ENCODE measurements at places on chromosomes 2 and 18.
A peak's percentile ranks its signal among the peaks of the same experiment; 100 is the strongest.

- DNase-seq = no peak
Observed at GRCh38 chr2:98822301-98823164, 91.6 kb upstream of the MGAT4A start.

GRCh38 chr2:105626212-105626965 is 118.3 kb upstream of the NCK2 start:
- DNase-seq = no peak

- DNase-seq = peak; percentile 70
Observed at GRCh38 chr2:142966284-142966683, 88.8 kb downstream of the KYNU start.

GRCh38 chr2:15981646-15982045 is 41.3 kb downstream of the MYCN start:
- DNase-seq = no peak

DNA sequence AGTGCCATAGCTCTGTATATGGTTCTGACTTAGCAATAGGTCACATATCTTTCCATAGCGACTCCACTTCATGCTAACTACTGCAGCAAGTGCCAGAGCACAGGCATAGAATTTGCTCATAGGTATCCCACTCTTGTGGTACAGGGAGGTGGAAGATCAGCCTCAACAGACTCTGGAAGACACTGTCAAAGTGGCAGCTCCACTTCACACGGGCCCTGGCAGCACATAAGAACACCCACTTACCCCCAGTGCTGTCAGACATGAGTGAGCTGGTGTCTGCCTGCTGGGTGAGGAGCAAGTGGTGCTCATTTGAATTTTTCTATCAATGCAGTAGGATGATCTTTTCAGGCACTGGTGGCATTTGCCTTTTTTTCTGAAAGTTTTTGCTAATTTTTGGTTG is 48.6 kb downstream of the BCL2L11 start:
- DNase-seq = no peak

- no peak for DNase-seq
Observed at GRCh38 chr2:213121690-213122089, 29.7 kb downstream of the IKZF2 start.

GRCh38 chr18:56565551-56566345 is 72.6 kb downstream of the TXNL1 start:
- DNase-seq = peak; percentile 97

GRCh38 chr2:180312542-180312941 is 305.4 kb upstream of the CWC22 start:
- no peak for DNase-seq

DNA sequence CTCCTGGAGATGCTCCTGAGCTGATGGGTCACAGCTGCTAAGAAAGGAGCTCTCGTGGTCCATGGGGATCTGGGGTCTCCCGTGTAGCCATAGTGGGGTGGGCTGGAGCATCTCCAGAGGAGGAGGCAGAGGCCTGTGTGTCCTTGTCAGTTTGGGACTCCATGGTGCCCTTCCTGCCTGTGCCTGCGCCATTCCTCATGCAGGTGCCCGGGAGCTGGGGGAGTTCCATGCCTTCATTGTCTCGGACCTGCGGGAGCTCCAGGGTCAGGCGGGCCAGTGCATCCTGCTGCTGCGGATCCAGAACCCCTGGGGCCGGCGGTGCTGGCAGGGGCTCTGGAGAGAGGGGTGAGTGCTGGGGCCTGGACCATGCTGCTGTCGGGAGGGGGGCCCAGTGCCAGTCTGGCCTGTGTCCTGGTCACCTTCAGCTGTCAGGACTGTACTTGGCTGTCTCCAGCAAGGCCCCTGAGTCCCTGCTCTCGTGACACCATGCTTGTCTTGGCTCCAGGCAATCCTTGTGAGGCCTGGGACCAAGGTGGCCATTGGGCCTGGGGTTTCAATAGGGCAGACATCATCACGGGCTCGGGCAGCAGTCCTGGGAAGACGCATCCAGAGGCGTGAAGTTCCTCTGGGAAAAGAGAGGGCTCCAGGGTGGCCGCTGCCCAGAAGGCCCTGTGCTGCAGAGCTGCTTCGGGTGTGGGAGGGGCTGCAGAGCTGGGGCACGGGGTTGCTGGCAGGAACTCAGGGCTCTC is 7.3 kb downstream of the CAPN10 start:
- DNase-seq = no peak

- no peak for DNase-seq
Observed at GRCh38 chr2:46615986-46616485, 136.7 kb downstream of the TMEM247 start.

DNA sequence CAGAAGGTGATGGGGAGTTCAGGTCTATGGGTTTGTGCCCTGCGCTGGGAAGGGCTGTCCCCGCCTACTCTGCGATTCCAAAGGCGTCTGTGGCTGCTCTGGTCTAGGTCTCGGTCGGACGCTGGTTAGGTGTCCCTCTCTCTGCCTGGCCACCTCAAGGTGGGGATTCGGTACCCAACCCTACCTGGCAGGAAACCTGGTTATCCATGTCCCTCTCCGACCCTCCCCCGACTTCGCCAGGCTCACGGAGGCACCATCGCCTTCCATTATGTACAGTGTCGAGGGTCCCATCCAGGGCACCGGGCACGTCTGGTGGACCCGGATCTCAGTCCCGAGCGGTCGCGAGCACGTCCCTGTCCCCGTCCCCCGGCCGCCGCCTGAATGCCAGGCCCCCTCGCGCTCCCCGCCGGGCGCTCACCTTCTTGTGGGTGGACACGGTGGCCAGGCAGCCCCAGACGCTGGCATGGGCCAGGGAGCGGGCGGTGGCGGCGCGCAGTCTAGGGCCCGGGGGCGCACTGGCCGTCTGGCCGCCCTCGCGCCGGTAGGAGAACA is 628 bp downstream of the CREG2 start:
- DNase-seq = no peak

GRCh38 chr2:104443145-104443544 is 410.8 kb upstream of the POU3F3 start:
- no peak for DNase-seq

DNA sequence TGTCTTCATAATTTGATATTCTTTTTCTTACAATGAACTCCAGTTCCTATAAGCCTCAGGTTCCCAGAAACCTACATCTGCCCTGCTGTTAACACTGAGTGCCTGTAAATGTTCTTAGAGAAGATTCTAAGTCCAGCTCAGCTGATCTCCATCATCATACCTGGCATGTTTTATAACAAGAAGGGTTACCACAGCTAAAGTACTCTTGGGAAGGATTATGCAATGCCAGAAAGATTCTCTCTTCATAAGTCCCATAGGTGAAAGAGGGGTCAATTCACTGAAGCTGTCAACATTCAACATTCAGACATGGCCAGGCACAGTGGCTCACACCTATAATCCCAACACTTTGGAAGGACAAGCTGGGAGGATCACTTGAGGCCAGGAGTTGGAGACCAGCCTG is 31.3 kb upstream of the PTPN4 start:
- DNase-seq = no peak

DNA sequence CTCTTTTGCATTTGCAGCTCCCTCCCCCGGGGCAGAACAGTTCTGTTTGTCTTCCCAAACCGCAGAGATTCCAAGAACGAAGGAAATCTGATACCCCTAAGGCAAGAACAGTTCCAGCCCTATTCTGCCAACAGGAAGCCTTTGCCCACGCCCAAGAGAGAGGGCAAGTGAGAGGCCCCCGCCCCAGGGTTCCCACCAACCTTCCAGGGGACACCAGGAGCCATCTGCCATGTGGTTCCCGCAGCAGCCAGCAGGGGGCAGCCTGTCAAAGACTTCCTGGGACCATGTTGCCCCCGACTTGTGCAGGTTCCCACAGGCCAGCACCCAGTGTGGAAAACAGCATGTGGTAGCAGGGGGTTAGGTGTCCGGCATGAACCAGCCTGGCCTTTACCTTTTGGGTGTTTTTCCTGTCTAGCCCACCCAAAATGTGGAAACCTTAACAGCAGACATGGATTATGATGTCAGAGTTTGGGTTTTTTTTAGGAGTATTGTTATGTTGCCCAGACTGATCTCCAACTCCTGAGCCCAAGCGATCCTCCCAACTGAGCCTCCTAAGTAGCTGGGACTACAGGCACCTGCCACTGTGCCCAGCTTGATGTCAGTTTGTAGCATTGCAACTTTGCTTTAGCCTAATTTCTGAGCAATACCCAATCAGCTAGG is 21.7 kb upstream of the EFHD1 start:
- peak; percentile 36 for DNase-seq

DNA sequence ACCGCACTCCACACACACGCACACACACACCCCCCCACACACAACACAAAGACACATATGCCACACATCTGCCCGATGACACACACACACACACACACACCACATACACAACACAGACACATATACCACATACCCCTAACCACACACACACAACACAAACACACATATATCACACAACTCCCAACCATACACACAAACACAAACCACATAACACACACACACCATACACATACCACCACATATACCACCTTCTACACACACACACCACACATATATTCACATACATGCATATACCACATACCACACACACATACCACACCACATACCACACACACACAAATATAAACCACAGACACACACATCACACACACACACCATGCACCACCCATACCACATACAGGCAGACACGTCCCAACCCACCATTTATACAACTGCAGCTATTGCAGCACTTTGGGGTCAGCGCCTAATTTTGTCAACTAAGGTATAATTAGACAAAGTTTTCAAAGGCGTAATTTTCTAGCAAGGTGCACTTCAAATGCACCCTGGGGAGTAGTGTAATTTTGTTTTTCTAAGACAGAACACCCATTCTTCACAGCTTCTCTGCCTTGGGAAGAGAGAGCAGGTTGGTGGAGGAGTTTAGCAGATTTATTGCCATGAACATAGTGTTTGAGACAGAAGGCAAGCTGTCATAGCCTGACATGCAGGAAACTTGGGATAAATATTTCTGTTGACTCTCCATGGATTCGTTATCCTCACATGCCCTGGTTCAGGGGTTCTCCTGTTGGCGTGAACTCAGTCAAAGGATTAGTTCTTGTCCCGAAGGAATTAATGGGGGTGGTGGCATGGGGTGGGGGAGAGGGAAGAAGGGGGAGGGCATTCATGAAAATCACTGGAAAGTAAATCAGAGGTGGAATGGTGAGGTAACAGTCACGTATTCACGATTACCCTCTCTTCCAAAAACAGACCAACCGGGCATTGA is 416.1 kb downstream of the LPIN1 start:
- no peak for DNase-seq

- DNase-seq = peak; percentile 94
Observed at GRCh38 chr2:45964223-45964841, 312.9 kb downstream of the PRKCE start.

- no peak for DNase-seq
Observed at GRCh38 chr2:71455741-71456569, 2.6 kb downstream of the DYSF start.

DNA sequence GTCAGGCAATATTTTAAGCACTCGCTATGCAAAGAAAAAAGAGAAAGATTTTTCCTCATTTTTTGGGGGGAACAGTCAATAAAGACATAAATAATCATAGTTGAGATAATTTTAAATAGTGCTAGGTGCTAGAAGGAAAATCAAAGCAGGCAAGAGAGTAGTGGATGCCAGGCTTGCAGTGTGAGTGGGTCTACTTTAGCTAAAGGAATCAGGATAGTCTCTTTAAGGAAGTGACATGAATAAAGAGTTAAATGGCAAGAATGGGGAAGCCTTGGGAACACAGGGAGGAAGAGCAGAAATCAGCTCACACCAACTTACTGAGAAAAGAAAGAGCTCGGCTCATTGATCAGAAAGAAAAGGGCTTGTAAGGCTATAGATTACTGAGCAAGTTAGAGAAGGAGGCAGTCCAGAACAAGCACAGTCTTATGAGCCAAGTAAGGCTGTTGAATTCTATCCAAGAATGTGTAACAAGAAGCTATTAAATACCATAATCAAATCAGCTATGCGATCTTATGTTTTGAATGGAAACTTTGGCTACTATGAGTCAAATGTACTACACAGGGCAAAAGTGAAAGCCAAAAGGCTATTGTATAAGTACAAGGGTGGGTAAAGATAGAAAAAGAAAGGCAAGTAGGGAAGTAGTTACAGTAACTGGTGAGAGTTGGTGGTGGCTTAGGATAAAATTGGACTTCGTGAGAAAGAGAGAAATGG is 833.8 kb upstream of the PIK3C3 start:
- peak; percentile 74 for DNase-seq

DNA sequence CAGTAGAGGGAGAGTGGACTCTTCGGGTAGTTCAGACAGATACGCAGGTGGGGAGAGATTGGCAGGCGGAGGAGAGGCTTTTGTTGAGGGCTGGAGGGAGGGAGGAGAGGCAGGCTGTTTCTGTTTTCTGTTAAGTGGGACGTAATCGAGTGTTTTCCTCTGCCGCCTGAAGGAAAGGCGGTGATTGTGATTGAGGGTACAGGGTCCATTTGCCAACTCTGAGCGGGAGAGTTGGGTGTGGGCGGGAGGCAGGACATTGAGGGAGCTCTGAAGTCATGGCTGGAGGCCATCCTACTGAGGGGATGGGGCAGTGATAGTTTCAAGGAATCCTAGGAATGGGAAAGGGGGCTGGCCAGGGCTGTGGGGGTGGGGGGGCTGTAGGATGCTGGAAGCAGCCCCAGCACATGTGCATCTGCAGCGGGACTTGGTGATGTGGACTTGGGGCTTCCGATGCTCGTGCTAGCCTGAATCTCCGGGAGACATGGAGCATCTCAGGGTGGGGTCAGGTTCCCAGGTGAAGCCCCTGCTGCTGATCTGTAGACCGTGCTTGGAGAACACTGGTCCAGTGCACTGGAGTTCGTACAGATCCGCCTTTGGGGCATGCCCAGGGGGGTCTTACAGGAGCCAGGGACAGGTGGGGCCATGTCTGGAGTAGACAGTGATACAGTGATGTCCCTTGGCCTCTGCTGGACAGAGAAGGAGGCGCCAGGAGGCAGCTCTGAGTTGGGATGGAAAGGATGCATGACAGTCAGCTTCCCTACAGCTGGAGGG is 167.5 kb downstream of the AGAP1 start:
- peak; percentile 44 for DNase-seq

DNA sequence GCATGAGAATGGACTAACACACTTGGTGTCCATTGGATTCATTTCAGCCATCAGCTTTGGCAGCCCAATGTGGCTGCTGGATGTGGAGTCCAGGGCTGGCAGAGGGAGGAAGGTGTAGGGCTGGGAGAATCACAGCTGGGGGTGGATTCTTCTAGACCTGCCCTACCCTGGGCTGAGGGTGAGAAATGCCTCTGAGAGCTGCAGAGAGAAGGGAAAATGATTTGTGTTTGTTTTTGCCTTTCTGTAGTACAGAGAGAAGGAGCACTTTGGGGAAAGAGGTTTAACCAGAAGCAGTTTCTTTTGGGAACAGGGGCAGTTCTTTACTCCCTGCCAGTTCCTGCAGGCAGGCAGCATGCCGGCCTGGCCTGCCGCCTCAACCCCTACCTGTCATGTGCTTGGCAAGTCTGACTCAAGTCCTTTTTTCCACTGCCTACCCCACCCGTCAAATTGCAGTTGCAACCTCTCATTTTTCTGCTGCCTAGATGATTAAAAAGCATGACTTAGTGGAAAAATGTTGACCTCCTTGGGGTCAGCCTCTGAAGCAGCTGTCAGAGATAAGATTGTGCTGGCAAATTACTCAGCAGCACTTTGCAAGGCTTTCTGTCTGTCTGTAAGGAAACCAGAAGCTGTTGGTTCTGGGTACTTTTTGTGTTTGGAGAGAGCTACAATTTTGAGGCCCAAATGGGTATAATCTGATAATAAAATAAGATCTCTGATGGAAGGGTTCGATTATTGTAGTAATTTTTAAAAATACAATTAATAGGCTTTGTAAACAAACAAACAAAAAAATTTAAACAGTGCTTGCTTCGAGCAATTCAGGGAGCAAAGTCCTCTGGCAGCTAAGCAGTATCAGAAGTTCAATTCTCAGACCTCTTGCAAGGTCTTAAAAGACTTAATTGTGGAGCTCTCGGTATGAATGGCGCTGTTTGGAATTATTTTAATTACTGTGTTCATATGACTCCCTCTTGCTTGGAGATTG is 21.7 kb downstream of the LBH start:
- DNase-seq = peak; percentile 56

Measured in fibroblast of mammary gland (primary cell).